ENCODE measurements at places on chromosomes 7 and 10.

- no peak for DNase-seq
Observed at GRCh38 chr7:120303105-120303504, 30.1 kb downstream of the KCND2 start.

- peak; percentile 24 for DNase-seq
Observed at GRCh38 chr7:36280840-36281812, 108.5 kb upstream of the ANLN start.

GRCh38 chr7:80827239-80827633, 91.6 kb downstream of the SEMA3C start:
- DNase-seq, result no peak

GRCh38 chr7:113636727-113637421, 281.9 kb downstream of the PPP1R3A start:
- DNase-seq, result no peak

- DNase-seq, result no peak
Observed at GRCh38 chr7:139534966-139535651, 11.6 kb downstream of the CLEC2L start.

- DNase-seq, result no peak
Observed at GRCh38 chr7:67990003-67990402, 993.4 kb downstream of the TYW1 start.

- no peak for DNase-seq
Observed at GRCh38 chr10:103429647-103430046, 22.5 kb downstream of the CALHM2 start.

- DNase-seq, result peak; percentile 75
Observed at GRCh38 chr10:70656489-70656888, 15.8 kb upstream of the ADAMTS14 start.

- no peak for DNase-seq
Observed at GRCh38 chr7:143002898-143003297, 24.0 kb downstream of the OR9A2 start.

- no peak for DNase-seq
Observed at GRCh38 chr7:140631021-140631420, 9.6 kb downstream of the DENND2A start.
